ENCODE measurements at places on chromosomes 7 and 10. TPM values are rescaled to one million over a fixed set of nuclear protein-coding genes. Genes with fewer than 3 reads are reported as not detected.

- no peak for DNase-seq
These were observed 12.5 kb upstream of the KLHL7 start for GRCh38 chr7:23093111-23093510.

The RAPGEF5 gene
- 59.5 TPM for total RNA-seq

The CCL24 gene
- 25.6 TPM for total RNA-seq

DNA sequence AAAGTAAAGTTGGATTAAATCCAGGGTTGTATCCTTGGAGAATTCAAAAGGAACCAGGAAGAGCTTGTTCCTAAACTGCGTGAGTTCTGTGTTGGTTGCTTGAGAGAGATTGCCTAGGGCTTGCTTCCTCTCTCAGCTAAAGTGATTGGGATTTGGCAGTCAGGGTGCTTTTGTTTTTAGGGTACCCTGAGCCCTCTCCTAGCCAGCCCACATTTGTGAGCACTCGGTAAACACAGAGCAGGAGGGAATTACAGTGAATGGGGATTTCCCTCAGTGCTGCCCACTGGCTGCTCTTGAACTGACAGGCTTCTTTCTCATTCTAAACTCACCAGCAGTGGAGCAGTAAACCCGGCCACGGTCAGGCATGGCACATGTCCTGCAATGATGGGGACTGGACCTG lies 146.9 kb downstream of the TPST1 start:
- DNase-seq: no peak

The FAM13C gene
- total RNA-seq: 6.5 TPM

DNA sequence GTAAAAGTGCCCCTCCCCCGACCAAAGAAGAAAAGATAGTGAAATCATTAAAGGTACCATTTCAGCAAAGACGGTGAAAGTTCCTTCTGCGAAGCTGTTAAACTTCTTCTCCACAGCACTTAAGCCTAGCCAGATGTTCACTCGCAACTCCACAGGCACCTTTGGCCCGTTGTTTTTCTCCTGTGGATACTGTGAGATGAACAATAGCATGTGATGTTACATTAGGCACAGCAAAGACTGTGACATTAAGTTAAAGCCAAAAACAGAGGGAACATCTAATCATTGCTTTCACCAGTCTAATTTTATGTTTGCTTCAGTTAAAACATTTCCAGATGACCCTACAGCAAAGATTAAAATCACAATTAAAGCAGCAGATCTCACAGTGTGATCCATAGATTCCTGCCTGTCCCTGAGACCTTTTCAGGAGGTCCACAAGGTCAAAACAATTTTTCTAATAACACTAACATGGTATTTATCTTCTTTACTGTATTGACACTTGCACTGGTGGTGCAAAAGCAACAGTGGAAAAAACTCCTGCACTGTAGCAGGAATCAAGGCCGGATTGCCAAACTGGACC lies 112.5 kb downstream of the MYOF start:
- no peak for DNase-seq

DNA sequence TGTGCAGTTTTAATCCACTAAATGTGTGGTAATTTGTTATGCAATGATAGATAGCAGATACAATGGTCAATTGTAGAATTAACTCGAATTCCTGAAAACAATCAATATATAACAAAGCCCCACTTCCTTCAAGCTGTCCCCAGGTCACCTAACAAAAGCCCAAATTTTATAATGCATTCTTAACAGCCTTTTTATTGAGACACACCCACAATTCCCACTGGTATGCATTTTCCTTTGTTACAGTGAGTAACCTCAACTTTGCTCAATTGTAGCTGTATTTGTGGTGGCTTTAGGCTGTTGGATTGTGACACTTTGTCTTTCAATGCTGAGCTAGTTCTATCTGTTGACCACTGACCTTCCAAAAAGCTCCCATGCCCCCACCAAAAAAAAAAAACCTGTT lies 279.8 kb upstream of the CACNA2D1 start:
- DNase-seq: no peak

DNA sequence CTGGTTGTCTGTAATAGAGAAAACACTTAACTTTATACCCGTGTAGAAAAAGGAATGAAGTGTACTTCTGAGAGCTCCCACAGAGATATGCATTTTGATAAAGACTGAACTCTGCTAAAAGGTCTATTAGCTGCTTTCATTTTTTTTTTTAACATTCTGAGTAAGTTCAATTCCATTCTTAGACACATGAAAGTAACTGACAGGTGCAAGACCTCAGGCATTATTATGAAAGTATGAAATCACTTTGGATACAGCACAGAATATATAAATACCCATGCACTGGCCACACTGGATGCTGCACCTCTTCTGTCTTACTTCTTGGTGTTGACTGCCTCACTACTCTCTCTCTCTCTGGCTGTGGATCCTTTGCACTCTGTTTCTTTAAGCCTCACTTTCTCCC lies 46.2 kb downstream of the VWDE start:
- no peak for DNase-seq

- no peak for DNase-seq
These were observed 567.3 kb downstream of the KCNMA1 start for GRCh38 chr10:77070346-77070745.

GRCh38 chr10:44998146-44998631 lies 2.5 kb upstream of the ZNF22 start:
- DNase-seq: no peak

DNA sequence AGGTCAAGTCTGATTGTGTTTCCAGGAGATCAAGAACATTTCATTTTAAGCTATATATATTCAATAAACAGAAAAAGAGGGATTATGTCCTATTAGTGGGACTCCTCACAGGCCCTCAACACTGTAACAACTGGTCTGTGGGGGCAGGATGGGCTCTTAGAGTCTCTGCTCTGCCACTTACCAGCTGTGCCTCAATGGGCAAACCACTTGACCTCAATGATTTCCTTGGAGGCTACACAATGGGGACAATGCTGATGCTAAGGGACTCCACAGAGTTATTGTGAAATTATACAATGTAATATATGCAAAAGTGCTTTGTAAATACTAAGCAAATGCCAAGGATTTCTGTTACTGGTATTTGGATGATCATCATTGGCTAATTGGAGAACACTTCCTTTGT lies 33.2 kb upstream of the MXI1 start:
- DNase-seq: no peak

The ZPBP gene
- not detected for total RNA-seq

DNA sequence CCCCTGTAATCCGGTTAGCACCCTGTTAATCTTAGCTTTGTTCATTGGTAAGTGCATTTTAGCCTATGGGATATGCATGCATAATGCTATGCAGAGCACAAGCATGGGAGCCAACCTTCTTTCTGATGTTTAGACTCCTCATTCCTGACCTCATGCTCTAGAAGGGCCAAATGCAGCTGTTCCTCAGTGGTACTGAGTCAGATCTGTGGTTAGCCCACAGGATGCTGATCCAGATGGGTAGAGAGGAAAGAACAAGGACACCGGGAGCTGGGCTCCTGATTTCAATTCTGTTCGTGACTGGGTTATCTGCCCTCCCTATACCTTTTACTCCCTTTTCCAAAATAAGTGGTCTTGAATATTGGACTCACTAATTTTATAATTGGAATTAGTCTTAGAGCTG lies 31.7 kb upstream of the C10orf90 start:
- DNase-seq: no peak

DNA sequence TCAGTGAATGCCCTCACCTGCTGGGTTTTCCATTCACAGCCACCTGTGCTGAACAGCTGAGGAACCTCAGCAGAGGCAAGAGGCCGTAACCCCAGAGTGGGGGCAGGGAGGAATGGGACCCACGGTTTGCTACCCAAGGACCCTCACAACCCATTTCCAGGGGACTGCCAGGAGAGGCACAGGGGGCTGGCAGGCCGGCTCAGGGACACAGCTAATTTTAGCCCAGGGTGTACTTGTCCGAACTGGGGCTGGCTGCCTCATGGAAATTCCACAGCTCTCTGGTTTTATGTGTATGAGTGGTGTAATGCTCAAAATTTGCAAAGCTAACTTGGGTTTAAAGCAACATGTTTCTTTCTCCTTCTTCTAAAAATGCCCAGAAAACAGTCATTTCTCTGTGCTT lies 42.2 kb downstream of the MINDY4 start:
- no peak for DNase-seq

GRCh38 chr7:70913924-70914323 lies 218.0 kb upstream of the GALNT17 start:
- DNase-seq: no peak

DNA sequence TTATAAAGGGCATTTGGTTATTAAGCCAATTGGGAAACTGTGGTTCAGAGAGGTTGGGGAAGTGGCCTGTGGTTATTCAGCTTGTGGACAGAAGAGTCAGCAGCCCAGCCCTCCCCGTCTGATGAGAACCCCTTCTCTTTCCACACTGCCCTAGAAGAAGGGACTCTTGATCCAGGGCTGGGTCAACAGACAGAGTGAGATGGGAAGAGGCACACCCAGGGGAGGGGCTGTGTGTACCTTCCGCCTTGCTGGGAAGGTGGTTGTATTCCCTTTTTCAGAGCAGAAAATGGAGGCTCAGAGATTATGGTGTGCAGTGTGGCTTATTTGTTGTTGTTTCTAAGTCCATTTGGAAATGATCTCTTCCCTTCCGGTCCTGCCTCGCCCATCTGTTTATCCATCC lies 103.4 kb downstream of the GRK5 start:
- peak; percentile 42 for DNase-seq

DNA sequence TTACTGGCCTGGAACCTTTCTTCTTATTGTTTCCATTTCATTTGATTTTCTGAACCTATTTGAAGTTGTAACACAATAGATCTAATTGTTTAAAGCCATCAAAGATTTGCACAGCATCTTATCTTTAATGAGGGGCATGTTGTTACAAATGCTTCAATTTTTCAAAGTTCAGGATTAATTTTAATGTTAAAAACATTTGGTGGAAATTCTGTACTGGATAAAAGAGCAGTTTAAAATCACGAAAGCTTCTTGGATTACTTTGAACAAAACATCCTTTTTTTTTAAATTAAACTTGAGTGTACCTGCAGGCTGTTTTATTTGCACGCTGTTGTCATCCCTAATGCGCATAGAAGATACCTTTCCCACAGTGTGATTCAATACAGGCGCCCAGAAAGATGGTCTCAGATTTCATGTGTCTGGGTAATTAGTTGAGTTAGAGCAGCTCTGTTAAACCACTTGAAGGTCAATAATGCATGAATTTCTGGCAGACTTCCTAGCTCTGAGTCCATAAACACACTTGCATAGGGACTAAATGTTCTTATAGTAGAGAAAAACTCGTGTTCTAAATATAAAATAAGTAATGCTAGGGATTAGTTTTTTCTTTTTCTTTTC lies 29.3 kb upstream of the DDX50 start:
- DNase-seq: no peak

GRCh38 chr7:132709971-132710567 lies 133.8 kb upstream of the PLXNA4 start:
- DNase-seq: no peak

DNA sequence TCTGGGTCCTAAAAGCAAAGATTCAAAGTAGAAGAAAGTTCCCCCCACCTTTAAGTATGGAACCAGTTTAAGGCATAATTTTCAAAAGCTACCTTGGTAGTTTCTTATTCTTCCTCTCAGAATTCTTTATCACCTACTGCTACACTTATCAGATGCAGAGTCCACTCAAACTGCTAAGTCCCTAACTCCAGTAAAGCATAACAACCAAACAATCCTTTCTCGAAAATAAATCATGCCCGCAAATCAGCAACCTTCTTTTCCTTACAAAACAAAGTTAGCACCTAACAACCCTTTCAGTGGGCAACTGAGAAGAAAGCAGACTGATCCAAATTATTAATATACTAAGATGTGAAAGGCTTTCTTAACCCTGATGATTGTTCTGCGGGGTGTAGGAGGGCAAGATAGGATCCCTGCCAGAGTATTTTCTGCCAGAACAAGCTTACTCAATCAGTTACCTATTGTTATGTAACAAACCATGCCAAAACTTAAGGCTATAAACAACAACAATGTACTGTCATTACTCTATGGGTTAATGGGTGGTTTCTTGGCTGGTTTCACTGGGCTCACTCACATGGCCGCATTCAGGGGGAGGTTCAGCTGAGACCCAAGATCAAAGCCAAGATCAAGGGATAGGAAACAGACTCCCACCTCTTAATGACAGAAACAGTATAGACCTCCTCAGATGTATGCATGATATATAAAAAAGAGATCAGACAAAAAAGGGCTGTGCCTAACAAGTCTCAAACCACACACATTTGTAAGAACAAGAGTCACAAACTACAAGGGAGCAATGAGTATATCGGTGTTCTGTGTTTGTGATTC lies 42.0 kb downstream of the CCDC6 start:
- no peak for DNase-seq

- DNase-seq: no peak
These were observed 67.3 kb upstream of the NPY start for GRCh38 chr7:24216576-24217125.

The STK31 gene
- total RNA-seq: 1.3 TPM

- no peak for DNase-seq
These were observed 118.5 kb downstream of the LYZL1 start for GRCh38 chr10:29407280-29407858.

- DNase-seq: no peak
These were observed 142.6 kb downstream of the SND1 start for GRCh38 chr7:127794551-127794950.

GRCh38 chr10:58782876-58783851 lies 270.5 kb downstream of the BICC1 start:
- DNase-seq: no peak

The TMEM168 gene
- 53.0 TPM for total RNA-seq

DNA sequence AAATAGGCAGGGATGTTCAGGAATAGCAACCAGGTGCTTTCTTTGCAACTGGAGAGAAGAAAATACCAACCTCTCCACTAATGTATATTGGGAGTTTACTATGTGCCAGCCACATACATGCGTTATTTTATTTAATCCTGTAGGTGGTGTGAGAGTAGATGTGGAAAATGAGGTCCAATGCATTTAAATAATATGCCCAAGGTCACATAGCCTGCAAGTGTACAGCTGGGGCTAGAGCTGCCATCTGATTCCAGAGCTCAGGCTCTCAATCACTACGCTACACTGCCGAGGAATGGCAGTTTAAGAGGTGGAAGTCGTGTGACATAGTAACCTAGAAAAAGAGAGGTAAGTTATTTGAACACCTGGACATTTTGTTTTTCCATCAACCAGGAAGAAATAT lies 277.0 kb downstream of the EXOC4 start:
- no peak for DNase-seq

- DNase-seq: no peak
These were observed 36.5 kb downstream of the PTPRE start for GRCh38 chr10:127943336-127943910.

The CYP2C18 gene
- 6.5 TPM for total RNA-seq

Data from mucosa of descending colon (tissue), 3 donors.